ENCODE measurements at places on chromosomes 13 and 19. TPM values are rescaled to one million over a fixed set of nuclear protein-coding genes. Genes with fewer than 3 reads are reported as not detected.

The AMER2 gene
- total RNA-seq: not detected

The ZNF418 gene
- 31.8 TPM for total RNA-seq

The ZNF850 gene
- 7.0 TPM for total RNA-seq

The ZNF610 gene
- 7.5 TPM for total RNA-seq

The CADM4 gene
- 0.63 TPM for total RNA-seq

The C1QTNF9B gene
- not detected for total RNA-seq

The LSM7 gene
- 99.1 TPM for total RNA-seq

The CEACAM21 gene
- total RNA-seq: 56.7 TPM

The GPR180 gene
- 3.4 TPM for total RNA-seq

The NLRP5 gene
- not detected for total RNA-seq

The TUBA3C gene
- total RNA-seq: not detected

The DIAPH3 gene
- total RNA-seq: not detected

The C5AR2 gene
- total RNA-seq: 0.30 TPM

The CYP2F1 gene
- total RNA-seq: not detected

The ATP4B gene
- not detected for total RNA-seq

The TRPC4 gene
- total RNA-seq: not detected

The CRLF1 gene
- not detected for total RNA-seq

The PEAK3 gene
- total RNA-seq: 0.14 TPM

The PTPRS gene
- total RNA-seq: 8.9 TPM

The ZNF136 gene
- 32.4 TPM for total RNA-seq

The NOTCH3 gene
- not detected for total RNA-seq

The CD209 gene
- 0.11 TPM for total RNA-seq

The NCAN gene
- total RNA-seq: not detected

The TMPRSS9 gene
- not detected for total RNA-seq

The CCNA1 gene
- total RNA-seq: not detected

The KCNK6 gene
- total RNA-seq: 6.8 TPM

The ZNF491 gene
- total RNA-seq: 5.0 TPM

The ADGRE3 gene
- total RNA-seq: not detected

The KIR3DL2 gene
- not detected for total RNA-seq

The IGSF23 gene
- total RNA-seq: not detected

The FUT1 gene
- total RNA-seq: not detected

The NAPSA gene
- 6.4 TPM for total RNA-seq

The CEBPA gene
- 0.66 TPM for total RNA-seq

The IZUMO2 gene
- not detected for total RNA-seq

The ATP8B3 gene
- 1.8 TPM for total RNA-seq

The FBXO27 gene
- total RNA-seq: not detected

The SOX1 gene
- not detected for total RNA-seq

The JAK3 gene
- 122 TPM for total RNA-seq

The ZNF135 gene
- total RNA-seq: 15.4 TPM

The ATP4A gene
- total RNA-seq: not detected

The ZNF536 gene
- not detected for total RNA-seq

Data from naive thymus-derived CD8-positive, alpha-beta T cell (primary cell).